ENCODE measurements at places on chromosomes 6 and 20.
A peak's percentile ranks its signal among the peaks of the same experiment; 100 is the strongest.

DNA sequence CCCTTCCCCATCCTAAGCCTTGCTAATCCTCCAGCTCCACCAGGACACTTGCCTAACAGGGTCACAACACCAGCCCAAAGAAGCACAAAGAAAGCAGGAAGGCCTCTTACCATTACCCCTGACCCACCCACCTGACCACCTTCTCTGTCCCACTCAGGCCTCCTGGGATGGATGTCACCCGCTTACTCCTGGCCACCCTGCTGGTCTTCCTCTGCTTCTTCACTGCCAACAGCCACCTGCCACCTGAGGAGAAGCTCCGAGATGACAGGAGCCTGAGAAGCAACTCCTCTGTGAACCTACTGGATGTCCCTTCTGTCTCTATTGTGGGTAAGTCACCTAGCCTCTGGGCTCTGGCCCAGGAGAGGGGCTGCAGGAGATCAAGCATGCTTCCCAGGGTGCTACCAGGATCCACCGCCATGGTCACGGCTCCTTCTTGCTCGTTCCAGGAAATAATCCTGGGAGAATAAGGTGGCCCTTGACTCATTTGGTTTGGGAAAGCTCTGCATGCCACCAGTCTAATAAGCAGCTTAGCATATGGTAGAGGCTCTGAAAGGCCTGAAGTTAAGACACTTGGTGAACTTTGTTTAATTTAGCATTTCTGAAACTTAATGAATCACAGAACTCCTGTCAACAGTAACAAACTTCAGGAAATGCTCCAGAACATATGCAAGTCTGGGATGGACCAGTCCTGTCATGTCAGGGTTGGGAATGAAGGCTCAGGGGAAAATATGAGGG, 19.2 kb downstream of the ASIP start:
- DNase-seq, result no peak

- DNase-seq, result no peak
These were observed 420 bp downstream of the CENPQ start for GRCh38 chr6:49463612-49463967.

GRCh38 chr6:4973982-4974745, 29.7 kb downstream of the RPP40 start:
- DNase-seq, result peak; percentile 81

GRCh38 chr6:135135835-135136234, 45.3 kb upstream of the MYB start:
- DNase-seq, result no peak

GRCh38 chr20:49165611-49166010, 22.5 kb downstream of the STAU1 start:
- DNase-seq, result no peak

GRCh38 chr6:1739680-1740079, 130.0 kb downstream of the FOXC1 start:
- no peak for DNase-seq

- no peak for DNase-seq
These were observed 40.0 kb upstream of the LYRM2 start for GRCh38 chr6:89678531-89678930.

- DNase-seq, result no peak
These were observed 396.6 kb upstream of the GJE1 start for GRCh38 chr6:141736104-141736503.

DNA sequence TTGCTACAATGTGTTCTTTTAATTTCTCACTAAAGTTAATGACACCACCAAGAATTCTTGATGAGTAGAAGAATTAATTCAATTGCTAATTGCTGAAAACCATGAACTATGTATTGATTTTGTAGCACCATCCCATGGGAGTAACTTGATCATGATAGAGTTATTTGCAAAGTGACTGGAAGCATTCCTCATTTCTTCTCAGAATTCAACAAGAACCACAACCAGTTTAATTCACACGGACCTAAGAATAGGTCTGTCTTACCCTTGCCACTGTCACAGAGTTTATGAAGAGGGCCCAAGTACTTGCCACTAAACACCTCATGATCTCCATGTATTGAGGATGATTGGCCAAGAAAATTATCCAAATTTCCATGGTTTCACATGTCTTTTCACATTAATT, 222.2 kb downstream of the TMEM242 start:
- no peak for DNase-seq

- DNase-seq, result no peak
These were observed 146.2 kb upstream of the SULF2 start for GRCh38 chr20:47931443-47931842.

- no peak for DNase-seq
These were observed 392.9 kb downstream of the GJA1 start for GRCh38 chr6:121828146-121828886.

DNA sequence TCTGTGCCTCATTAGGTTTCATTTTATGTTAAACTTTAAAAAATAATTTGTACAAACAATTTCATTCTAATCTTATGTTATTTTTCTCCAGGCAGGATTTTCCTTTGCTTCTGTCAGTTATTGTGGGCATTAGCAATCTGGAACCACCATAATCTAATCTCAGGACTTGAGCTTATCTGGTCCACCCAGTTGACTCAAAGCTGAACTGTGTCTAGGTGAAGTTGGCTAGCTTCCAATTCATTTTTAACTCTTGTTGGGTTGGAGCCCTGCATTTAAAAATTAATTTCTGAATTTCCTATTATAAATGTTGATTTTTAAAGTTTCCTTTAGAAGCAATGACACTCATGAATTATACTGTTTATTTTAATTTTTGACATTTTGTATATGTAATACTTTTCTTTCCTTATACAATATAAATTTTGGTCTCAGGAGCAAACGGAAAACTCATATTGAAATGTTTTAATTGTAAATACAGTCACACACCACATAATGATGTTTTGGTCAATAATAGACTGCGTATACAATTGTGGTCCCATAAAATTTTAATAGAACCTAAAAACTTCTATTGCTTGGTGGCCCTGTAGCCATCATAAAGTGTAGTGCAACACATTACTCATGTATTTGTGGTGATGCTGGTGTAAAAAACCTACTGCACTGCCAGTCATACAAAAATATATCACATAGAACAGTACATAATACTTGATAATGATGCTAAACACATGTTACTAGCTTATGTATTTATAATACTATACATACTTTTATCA, 121.3 kb downstream of the CLVS2 start:
- DNase-seq, result no peak
